Stimulated activated CD8-positive, alpha-beta memory T cell treated with anti-CD3 and anti-CD28 coated beads, Interleukin-4, amount 100 ng/mL, for 1 hour (primary cell): ENCODE measurements at places on chromosomes 2 and 18.

- no peak for DNase-seq
Observed at GRCh38 chr2:53708988-53709387, 58.6 kb upstream of the CHAC2 start.

DNA sequence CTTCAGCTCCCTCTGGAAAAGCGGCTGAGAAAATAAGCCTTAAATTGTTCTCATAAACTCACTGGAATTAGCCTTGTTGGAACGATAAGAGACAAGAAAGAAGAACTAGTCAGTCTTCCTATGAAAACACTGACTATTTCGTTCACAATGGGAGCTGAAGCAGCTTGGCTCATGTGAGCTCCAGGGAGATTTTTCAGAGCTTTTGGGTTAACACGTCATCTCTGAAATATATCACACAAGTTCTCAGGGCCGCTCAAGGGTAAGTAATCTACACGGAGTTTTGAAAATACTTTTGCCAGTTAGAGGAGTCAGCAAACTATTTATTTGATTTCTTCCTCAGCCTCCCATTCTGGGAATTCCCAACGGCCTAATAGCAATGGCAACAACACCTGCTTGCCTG is 316.2 kb upstream of the MGAT5 start:
- DNase-seq, result no peak

GRCh38 chr2:52844701-52845423 is 922.7 kb upstream of the CHAC2 start:
- no peak for DNase-seq

- DNase-seq, result no peak
Observed at GRCh38 chr2:211766689-211767088, 771.9 kb downstream of the ERBB4 start.

- no peak for DNase-seq
Observed at GRCh38 chr2:212249451-212249850, 289.2 kb downstream of the ERBB4 start.

DNA sequence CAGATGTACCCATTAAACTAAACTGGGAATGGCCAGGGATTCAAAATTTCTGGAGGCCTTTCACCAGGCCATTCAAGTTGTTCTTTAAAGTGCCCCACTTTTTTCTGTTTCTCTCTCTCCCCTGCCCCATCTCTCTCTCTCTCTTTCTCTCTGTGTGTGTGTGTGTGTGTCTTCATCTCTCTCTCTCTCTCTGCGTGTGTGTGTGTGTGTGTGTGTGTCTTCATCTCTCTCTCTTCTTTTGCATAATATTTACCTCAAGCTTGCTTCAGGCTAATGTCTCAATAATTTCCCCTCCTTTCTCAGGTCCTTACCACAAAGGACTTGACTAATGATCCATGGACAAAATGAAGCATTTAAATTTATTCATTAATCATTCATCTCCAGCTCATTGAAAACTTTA is 164.2 kb upstream of the KLHL14 start:
- DNase-seq, result no peak

- no peak for DNase-seq
Observed at GRCh38 chr18:66632756-66633155, 28.9 kb upstream of the CDH19 start.

DNA sequence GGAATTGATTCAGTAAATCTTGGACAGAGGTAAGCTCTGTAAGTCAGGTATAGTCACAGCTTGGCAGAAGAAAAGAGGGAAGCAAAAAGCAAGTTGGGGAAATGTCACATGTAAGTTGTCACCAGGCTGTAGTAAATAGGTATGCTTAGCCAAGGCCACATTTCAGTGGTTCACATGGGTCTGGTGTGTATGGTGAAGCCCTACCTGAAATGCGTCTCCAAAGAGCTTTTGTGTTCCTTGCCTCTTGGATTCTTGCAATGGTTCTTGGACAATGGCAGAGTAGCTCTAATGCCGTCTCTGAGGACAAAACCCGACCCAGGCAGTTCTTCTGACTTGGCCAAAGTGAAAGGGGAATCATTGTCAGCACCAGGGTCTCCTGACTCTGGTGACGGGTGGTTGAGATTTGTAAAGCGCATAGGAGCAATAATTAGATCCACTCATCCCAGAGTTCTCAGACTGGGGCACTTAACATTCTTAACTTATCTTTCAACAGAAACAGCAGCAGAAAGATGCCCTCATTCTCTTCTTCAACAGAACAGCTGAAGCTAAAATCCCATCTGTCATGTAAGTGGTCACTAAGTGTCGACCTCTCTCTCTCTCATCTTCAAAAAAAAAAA is 34.4 kb upstream of the RPL37A start:
- no peak for DNase-seq

DNA sequence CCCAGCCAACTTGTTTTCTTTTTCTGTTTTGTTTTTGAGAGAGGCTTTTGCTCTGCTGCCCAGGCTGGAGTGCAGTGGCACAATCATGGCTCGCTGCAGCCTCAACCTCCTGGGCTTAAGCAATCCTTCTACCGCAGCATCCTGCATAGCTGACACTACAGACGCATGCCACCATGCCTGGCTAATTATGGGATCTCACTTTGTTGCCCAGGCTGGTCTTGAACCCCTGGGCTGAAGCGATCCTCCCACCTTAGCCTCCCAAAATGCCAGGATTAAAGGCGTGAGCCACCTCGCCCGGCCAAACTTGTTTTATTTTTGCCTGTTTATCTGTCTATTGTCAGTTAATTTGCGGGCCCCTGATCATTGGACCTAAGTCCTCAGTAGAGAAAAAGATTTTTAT is 61.6 kb upstream of the MSH6 start:
- no peak for DNase-seq

GRCh38 chr2:43421194-43421593 is 174.6 kb downstream of the THADA start:
- no peak for DNase-seq

DNA sequence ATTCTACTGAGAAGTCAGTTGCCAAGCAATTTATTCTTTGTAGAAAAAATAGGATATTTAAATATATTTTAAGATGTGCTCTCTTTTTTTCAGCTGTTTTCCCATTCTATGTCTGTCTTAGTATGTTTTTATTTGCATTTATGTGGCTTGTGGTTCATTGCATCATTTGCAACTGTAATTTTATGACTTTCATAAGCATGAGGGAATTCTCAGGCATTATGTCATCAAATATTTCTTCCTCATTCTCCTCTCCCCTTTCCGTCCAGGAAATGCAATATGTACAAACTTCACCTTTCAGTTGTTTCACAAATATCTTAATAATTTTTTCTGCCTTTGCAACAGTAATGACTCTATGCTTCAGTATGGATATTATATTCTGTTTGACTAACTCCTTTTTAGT is 560.2 kb upstream of the LRATD1 start:
- DNase-seq, result no peak

DNA sequence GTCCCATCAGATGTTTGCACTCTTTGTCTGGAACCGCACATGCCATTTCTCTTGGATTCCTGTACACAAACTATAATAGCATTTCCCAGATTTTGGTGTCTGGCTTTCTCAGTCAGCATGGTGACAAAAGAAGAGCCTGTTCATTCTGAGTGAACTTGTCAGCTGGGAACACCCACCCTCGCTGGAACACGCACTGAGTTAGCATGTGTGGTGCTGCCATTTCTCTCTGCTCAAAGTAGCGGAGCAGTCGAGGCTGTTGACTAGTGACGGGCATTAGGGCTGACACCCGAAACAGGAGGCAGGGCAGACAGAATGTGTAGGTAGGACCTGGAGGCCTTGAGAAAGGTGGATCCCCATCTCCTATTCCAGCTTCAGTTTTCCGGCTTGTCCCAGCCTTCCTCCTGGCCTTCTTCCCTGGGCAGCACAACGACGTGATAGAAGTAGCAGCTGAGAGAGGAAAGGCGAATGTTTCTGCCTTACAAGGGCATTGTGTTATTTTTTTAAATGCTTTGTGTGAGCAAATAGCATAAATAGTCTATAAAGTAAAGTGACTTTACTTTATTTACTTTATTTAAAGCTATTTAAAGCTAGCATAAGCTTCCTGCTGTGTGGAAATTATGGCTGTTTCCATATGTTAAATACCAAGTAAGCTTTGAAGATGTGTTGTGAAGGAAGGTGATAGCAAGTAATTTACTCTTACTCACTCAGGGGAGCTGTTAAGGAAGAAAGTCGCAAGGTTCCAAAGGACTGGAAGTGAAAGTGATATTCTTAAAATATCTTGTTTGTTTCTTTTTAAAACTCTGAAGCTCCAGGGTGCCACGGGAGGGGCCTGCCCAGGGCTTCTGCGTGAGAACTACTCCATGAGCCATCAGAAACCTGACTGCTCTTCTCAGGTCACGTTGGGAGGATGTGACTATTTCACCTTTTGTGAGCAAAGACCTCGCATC is 272.6 kb downstream of the NEDD4L start:
- no peak for DNase-seq
